ENCODE measurements at places on chromosomes 2 and 18.

DNA sequence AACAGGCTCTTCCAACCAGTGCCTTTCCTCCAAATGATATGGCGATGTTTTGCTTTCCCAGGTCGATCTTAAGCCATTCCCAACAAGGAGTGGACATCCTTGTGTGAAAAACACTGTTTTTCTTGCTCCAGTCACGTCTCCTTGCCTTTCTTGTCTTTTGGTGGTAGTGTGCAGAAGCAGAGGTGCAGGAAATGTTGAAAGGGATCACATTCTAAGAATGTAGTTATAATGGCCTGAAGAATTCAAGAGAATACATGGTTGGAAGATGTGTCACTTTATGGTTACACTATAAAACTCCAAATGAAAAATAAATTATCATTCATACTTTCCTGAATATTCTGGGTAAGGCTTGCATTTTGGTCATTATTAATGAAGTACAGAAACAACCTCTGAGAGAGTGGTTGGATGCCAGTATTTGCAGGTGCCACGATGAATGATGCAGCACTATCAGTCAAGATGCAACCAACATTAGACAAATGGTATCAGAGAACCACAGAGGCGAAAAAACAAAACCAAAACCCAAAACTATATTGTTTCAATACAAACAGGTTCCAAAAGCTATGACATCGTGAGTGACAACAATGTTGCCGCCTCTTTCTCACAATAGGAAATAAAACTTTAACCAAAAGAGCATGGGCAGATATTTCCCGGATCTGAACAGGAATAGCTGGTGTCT, 27.5 kb upstream of the POLE4 start:
- no peak for DNase-seq

GRCh38 chr2:231682603-231683291, 25.6 kb upstream of the PTMA start:
- no peak for DNase-seq

DNA sequence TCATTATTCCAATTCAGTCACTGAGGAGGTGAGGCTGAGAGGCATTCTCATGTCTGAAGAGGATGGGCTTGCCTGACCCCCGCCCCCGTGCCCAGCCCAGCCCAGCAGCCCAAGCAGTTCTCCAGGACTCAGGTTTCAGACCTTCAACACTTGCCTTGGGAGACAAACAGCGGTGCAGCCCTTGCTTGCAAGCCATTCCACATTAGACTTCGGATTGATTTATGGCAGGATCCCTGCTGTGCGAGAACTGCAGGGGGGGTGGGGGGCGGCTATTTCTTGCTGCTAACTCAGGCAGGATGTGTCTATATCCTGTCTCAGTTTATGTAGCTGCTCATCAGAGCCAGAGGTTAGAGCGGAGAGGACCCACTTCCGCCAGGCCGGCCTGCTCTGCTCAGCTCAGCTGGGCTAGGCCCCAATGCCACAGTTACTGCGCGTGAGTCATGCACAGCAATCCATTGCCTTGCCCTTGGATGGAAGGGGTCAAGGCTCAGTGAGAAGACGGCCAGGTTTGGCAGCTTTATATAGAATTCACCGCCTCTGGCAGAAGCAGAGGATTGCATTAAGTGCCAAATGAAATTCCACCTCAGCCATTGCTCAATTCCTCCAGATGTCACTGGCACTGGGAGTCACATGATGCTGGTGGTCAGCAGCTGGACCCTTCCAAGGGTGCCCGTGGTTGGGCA, 1.8 kb downstream of the GYPC start:
- peak; percentile 96 for DNase-seq

- no peak for DNase-seq
These were observed 11.3 kb downstream of the TANC1 start for GRCh38 chr2:158979772-158980171.

GRCh38 chr2:27573452-27573851, 9.4 kb upstream of the ZNF512 start:
- no peak for DNase-seq

DNA sequence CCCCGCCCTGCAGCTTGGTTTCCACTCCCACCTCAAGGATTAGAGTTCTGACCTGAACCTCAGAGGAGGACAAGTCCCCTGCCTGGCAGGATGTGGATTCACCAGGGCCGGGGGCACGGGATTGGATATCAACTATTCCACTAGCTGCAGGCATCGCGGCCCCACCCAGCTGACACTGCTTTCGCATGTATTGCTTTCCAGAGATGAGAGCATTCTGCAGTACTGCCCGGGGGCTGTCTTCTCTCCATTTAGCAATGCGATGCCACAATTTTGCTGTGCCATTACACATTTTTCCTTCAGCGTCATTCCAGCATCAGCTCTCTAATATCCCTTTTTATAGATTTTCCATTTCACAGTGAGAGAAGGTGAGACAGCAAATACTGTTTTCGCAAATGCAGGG, 42.0 kb downstream of the CTIF start:
- DNase-seq = no peak

Measured in T-helper 2 cell (primary cell).